ENCODE measurements at places on chromosomes 3 and 15.

DNA sequence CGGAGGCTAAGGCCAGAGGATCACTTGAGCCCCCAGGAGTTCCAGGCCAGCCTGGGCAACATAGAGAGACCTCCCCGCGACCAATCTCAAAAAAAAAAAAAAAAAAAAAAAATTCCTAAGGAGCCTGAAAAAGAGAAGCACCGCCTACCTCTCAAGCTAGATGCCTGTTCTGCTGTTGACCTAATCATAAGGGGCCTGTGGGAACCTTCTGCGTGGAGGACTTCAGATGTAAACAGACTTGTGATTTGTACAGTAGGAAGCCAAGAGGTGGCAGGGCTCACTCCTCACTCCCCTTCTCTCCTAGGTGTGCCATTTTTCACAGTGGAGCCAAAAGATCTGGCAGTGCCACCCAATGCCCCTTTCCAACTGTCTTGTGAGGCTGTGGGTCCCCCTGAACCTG, 3.2 kb downstream of the TYRO3 start:
- DNase-seq: no peak

GRCh38 chr3:77620009-77620408, 580.1 kb downstream of the ROBO2 start:
- DNase-seq: no peak

GRCh38 chr3:115254492-115255196, 107.6 kb upstream of the ZBTB20 start:
- DNase-seq: no peak

DNA sequence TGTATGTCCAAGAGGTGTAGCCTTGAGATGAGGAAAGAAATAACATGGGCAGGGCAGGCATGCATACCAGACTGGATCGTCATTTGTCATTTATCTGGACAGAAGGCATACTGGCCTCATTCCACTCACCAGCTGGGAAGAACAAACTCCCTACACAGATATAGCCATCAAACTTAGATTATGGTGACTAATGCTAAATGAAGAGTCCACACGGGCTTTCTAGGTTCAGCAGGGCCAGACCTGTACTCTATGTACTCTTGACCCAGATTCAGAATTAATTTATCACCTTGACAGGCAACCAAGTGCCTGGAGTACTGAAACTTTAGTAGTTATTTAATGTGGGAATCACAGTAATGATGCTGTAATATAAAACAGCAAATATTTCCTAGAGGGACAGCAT, 164.3 kb upstream of the IL12A start:
- DNase-seq: no peak

GRCh38 chr3:64341296-64341695, 116.0 kb upstream of the PRICKLE2 start:
- no peak for DNase-seq

GRCh38 chr3:43647331-43648166, 25.7 kb upstream of the ANO10 start:
- DNase-seq: no peak

DNA sequence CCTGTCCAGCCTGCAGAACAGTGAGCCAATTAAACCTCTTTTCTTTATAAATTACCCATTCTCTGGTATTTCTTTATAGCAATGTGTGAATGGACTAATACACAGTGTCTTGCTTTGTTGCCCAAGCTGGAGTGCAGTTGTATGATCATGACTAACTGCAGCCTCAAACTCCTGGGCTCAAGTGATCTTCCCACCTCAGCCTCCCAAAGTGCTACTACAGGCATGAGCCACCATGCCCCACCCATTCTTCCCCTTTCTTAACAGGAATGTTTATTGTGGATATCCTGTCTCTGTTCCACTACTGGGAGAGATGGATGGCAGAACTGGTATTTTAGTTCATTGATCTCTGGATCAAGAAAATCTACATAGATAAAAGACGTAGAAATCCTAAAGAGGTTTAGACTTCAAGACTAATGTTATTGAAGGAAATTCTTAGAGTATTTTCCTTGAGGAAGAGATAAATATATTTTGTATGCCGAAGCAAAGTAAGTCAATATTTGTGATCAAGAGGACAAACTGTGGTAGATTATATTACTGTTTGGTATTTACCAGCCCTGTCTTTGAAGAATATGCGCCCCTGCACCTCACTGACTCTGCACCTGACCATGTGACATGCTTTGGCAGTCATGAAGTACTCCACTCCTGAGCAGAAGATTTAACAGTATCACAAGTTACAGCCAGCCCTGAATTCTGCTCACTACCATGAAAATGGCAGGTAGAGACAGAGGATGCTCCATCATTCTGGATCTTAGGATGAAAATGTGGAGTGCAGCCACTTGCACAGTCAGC, 42.9 kb downstream of the UACA start:
- no peak for DNase-seq

GRCh38 chr3:30502051-30502741, 104.2 kb upstream of the TGFBR2 start:
- DNase-seq: no peak

DNA sequence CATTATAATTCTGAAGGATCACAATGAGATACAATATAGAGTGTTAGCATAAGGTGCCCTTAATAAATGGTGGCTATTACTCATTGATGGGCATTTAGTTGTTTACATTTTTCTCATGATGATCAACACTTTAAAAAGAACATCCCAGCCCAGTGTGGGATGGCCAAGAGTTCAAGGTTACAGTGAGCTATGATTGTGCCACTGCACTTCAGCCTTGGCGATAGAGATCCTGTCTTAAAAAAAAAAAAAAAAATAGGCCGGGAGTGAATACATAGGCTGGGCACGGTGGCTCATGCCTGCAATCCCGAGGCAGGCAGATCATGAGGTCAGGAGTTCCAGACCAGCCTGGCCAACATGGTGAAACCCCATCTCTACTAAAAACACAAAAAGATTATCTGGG, 1.6 kb upstream of the FXR1 start:
- no peak for DNase-seq

GRCh38 chr15:45449916-45450867, 71.8 kb upstream of the GATM start:
- DNase-seq: no peak

DNA sequence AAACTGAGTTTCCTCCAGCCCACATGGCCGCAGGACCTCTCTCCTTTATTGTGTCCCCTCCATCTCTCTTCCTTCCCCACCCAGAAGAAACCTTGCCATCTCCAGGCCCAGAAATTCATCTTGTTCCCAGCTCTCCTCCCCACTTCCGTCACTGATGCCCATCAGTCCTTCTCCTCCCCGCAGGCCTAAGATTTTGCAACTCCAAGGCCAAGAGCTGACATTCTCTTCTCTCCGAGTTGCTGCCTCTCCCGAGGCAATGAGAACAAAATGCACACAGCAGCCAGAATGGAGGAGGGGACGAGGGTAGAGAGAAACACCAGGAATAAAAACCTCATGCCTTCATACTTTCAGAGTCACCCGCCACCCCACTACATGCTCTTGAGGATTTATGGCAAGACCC, 526.5 kb upstream of the PROK2 start:
- no peak for DNase-seq

GRCh38 chr15:57562196-57562769, 29.4 kb upstream of the MYZAP start:
- DNase-seq: no peak

DNA sequence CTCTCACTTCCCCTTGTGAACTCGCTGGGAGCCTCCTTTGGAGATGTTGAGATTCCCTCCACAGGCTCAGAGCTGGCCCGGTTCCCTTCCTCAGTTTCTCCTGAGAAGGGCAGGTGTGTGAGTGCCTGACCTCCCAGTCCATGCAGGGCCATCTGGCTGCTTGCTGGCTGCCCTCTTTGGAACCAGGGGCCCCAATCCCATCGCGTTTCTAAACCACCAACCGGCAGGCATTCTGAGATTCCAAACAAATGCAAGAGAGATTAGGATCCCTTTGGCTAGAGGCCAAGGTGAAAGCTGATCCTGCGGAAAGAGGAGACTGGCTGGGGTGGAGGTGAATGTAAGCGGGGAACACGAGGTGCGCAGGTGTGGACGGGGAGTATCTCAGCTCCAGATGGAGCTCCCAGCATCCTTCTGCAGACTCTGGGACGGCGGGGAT, 2.9 kb upstream of the PRRT3 start:
- no peak for DNase-seq

DNA sequence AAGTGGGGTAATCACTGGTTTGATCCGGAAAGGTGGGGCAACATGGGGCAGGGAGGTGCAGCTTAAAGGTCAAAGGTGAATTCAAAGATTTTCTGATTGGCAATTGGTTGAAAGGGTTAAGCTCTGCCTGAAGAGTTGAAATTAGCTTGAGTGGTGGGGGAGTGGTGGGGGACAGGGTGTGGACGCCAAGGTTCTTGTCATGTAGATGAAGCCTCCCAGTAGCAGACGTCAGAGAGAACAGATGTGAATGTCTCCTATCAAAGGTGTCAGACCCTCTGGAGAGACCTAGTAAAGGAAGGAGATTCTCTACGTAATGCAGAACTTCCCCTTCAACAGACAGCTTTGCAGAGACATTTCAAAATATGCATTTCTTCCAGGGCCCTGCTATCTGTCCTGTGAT, 62.8 kb downstream of the ABCC5 start:
- no peak for DNase-seq

GRCh38 chr15:39792844-39793335, 10.2 kb upstream of the FSIP1 start:
- DNase-seq: no peak

DNA sequence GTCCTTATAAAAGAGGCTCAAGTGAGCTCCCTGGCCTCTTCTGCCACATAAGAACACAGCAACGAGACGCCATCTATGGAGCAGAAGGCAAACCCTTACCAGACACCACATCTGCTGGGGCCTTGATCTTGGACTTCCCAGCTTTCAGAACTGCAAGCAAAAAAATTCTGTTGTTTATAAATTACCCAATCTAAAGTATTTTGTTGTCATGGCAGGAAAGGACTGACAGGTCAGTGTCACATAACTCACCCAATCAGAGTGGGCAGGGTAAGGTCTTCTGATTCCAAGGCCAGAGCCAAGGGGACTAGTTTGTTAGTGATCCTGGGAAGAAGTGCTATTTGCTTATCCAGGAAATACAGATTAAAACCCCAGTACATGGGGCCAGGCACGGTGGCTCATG, 98.9 kb downstream of the HMG20A start:
- DNase-seq: no peak

GRCh38 chr15:80587816-80588456, 107.2 kb upstream of the ABHD17C start:
- DNase-seq: no peak

GRCh38 chr3:50242851-50243542, 7.0 kb downstream of the GNAI2 start:
- DNase-seq: no peak

GRCh38 chr3:47899495-47900108, 96.7 kb downstream of the DHX30 start:
- no peak for DNase-seq

- no peak for DNase-seq
These were observed 526 bp downstream of the RMDN3 start for GRCh38 chr15:40754574-40754882.

DNA sequence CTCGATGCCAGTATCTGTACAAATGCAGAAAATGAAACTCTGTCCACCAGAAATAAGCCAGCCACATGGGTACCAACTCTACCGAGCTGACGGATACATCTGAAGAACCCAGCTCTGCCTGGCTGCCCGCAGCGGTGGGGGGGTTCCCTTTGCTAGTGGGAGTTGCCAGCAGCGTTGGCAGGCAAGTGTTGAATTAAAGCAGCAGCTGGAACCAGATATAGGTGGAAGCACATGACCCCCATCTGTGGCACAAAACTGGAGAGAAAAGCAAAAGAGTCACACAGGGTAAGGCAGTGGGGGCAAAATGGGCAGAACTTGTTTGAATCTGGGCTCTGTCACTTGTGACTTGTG, 17.9 kb downstream of the CRYGS start:
- DNase-seq: no peak

- no peak for DNase-seq
These were observed 1.4 kb downstream of the TMEM43 start for GRCh38 chr3:14126017-14126886.

- DNase-seq: no peak
These were observed 822.0 kb downstream of the CADM2 start for GRCh38 chr3:85780806-85781205.

DNA sequence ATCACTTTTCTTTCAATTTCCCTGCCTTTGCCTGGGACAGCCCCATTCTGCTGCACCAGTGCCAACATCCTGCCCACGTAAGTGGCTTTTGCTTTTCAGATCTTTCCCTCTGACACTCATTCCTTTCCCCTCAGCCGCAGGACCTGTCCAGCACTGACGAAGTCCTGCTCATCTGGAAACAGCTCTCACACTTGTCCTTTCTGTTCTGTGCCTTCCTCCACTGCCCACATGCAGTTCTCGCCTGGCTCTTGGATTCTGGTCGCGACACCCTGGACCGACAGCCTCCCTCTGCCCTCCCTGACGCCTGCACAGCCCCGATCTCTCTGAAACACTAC, 99.7 kb downstream of the ADCY5 start:
- DNase-seq: no peak

GRCh38 chr3:189914799-189915198, 205.9 kb downstream of the P3H2 start:
- DNase-seq: no peak

DNA sequence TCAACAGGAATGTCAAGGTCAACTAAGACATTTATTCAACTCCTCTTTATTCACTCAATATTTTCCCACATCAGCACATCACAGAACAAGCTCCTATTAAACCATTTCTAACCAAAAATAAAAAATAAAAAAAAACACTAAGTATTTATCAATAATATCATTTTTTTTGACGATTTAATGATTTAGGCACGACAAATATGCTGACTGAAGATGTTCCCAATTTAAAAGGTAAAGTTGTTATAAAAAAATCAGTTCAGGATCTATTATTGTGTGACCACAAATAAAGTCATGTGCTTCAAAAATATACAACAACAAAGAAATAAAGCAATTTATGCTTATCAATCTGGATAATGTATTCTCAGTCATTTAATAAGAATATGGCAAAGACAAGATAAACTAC, 16.2 kb downstream of the DPH6 start:
- no peak for DNase-seq

DNA sequence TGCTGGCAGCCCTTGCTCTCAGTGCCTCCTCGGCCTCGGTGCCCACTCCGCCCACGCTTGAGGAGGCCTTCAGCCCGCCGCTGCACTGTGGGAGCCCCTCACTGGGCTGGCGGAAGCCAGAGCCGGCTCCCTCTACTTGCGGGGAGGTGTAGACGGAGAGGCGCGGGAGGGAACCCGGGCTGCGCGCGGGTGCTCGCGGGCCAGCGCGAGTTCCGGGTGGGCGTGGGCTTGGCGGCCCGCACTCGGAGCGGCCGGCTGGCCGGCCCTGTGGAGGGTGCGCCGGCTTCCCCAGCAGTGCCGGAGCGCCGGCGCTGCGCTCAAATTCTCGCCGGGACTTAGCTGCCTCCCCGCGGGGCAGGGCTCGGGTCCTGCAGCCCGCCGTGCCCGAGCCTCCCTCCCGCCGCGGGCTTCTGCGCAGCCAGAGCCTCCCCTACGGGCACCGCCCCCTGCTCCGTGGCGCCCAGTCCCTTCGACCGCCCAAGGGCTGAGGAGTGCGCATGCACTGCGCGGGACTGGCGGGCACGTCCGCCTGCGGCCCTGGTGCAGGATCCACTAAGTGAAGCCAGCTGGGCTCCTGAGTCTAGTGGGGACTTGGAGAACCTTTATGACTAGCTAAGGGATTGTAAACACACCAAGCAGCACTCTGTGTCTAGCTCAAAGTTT, 231.5 kb downstream of the EFHB start:
- no peak for DNase-seq
